ENCODE measurements at places on chromosomes 12 and 14. TPM values are rescaled to one million over a fixed set of nuclear protein-coding genes. Genes with fewer than 3 reads are reported as not detected.
A peak's percentile ranks its signal among the peaks of the same experiment; 100 is the strongest.

Gene NOS1
- total RNA-seq = not detected

Gene HOXC10
- total RNA-seq = not detected

- no peaks in the 10 kb centered on the region for H3K27me3 ChIP-seq
- no peak for DNase-seq
- peaks cover 28% of the 10 kb centered on the region for H3K4me1 ChIP-seq
- peak overlapping the region; percentile 55 for H3K4me3 ChIP-seq
- no peaks in the 10 kb centered on the region for H3K36me3 ChIP-seq
Measured at GRCh38 chr12:66708704-66709456, 30.0 kb upstream of the GRIP1 start.

- H3K36me3 ChIP-seq = peaks cover 15% of the 10 kb centered on the region
- peaks cover 79% of the 10 kb centered on the region for H3K4me1 ChIP-seq
- no peak overlapping the region for H3K4me3 ChIP-seq
- peak overlapping the region; percentile 16 for H3K27ac ChIP-seq
- DNase-seq = no peak
Measured at GRCh38 chr14:24238123-24238522, 4.3 kb downstream of the TINF2 start.

- H3K27me3 ChIP-seq = peaks cover 72% of the 10 kb centered on the region
- H3K4me3 ChIP-seq = no peak overlapping the region
- no peaks in the 10 kb centered on the region for H3K36me3 ChIP-seq
- DNase-seq = no peak
- no peaks in the 10 kb centered on the region for H3K4me1 ChIP-seq
- no peak overlapping the region for H3K27ac ChIP-seq
Measured at GRCh38 chr12:53765891-53766290, 14.1 kb upstream of the CISTR start.

GRCh38 chr12:116955382-116956021 is 44.8 kb downstream of the FBXW8 start:
- no peak overlapping the region for H3K27ac ChIP-seq
- no peak for DNase-seq
- no peaks in the 10 kb centered on the region for H3K36me3 ChIP-seq
- H3K27me3 ChIP-seq = no peaks in the 10 kb centered on the region

DNA sequence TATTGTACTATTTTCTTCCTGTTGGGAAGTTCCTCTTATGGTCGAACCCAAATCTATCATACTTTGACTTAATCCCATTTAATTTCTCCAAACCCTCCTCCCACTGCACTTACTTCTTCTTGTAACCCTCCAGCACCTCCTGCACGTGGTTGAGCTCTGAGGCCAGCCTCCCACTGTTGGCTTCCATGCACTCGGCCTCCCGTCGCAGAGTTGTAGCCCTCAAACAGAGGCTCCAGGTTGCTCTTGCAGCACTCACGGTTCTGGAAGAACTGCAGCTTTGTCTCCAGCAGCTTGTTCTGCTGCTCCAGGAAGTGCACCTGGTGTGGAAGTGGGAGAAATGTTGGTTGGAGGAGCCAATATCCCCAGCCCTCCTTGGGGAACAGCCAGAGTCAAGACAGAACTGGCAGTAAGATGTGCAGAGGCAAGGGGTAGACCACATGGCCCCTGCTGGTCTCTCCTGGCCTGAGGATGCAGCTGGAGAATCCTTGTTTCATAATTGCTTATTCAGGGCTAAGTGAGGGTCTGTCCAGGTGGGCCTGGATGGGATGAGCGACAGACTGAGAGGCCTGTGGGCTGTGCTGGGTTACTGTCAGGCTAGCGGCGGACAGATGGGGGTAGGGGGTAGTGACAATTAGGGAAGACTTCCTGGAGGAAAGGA is 18.4 kb upstream of the KRT86 start:
- H3K4me1 ChIP-seq = peaks cover 21% of the 10 kb centered on the region
- no peak overlapping the region for H3K27ac ChIP-seq

GRCh38 chr12:116646901-116647300 is 87.7 kb downstream of the MAP1LC3B2 start:
- no peak overlapping the region for H3K27ac ChIP-seq
- no peak for DNase-seq
- H3K4me3 ChIP-seq = no peak overlapping the region
- H3K36me3 ChIP-seq = no peaks in the 10 kb centered on the region

DNA sequence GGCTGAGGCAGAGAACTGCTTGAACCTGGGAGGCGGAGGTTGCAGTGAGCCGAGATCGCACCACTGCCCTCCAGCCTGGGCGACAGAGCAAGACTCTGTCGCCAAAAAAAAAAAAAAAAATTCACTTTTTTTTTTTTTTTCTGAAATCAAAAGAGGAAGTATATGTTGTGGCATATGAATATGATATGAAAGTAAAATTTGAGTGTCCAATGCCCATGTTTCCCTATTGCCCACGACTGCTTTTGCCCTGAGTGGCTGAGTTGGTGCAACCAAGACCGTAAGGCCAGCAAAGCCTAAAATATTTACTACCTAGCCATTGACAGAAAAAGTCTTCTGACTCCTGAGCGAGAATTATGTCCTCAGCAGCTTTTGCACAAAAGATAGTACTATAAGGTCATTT is 101.7 kb upstream of the PARP11 start:
- H3K36me3 ChIP-seq = peaks cover 2% of the 10 kb centered on the region
- H3K4me1 ChIP-seq = peaks cover 80% of the 10 kb centered on the region
- H3K4me3 ChIP-seq = peak overlapping the region; percentile 64
- no peak for DNase-seq
- H3K27ac ChIP-seq = no peak overlapping the region

DNA sequence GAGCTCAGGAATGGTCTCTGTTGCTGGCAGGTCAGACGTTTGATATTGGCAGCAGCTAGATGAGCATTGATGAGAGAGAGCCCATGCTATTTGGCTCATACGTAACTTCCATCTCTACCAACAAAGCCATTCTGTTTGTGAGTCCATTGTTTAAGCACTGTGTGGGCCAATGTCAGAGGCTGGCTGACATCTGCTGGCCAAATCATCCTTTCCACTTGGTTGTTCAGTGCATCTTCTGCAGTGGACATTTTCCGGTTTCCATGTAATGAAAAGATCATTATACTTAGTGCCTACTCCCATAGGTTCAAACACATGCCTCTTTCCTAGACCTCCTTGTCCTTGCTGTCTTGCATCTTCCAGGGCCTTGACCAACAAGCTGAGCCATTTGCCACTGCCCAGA is 59.2 kb downstream of the IFT81 start:
- H3K27me3 ChIP-seq = no peaks in the 10 kb centered on the region
- no peak for DNase-seq
- no peaks in the 10 kb centered on the region for H3K4me1 ChIP-seq
- H3K36me3 ChIP-seq = peaks cover 8% of the 10 kb centered on the region

DNA sequence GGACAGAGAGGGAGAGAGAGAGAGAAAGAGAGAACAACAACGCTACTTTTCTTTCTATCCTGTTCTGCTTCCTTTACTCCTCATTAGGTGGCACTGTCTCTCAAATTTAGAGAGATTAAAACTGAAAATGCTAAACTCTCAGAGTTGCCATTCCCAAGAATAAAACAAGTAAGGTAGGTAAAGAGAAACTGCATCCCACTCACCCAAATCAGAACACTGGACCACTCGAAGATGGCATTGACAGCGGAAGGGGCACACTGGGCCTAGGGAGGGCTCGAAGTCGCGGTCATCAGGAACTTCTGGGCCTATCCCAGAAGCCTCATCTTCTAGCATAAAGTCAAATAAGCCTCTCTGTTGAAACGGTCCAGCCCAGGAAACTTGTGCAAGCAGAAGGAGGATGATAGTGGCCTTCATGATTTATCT is 4.5 kb downstream of the DCN start:
- H3K4me1 ChIP-seq = no peaks in the 10 kb centered on the region
- H3K27ac ChIP-seq = no peak overlapping the region
- no peaks in the 10 kb centered on the region for H3K27me3 ChIP-seq
- H3K4me3 ChIP-seq = no peak overlapping the region
- no peaks in the 10 kb centered on the region for H3K36me3 ChIP-seq
- no peak for DNase-seq

DNA sequence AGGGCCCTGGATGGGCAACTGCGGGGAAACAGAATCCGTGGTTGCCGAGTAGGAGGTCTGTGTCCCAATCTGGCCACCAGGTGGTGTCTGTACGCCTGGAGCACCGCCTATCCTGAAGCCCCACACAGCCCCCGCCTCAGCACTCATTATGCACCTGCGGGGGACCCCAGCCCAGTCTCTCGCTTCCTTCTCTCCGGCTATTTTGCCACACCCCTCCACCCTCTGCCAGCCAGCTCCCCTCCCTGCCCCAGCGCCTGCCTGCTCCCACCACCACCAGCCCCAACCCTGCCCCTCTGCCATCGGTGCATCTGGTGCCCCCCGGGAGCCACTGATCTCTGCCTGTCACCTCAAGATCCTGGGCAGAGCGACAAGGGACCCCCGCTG is 2.2 kb upstream of the NXPH4 start:
- DNase-seq = peak; percentile 77
- H3K4me3 ChIP-seq = peak overlapping the region; percentile 46
- no peaks in the 10 kb centered on the region for H3K36me3 ChIP-seq
- peaks cover 32% of the 10 kb centered on the region for H3K4me1 ChIP-seq
- no peak overlapping the region for H3K27ac ChIP-seq
- peaks cover 53% of the 10 kb centered on the region for H3K27me3 ChIP-seq

DNA sequence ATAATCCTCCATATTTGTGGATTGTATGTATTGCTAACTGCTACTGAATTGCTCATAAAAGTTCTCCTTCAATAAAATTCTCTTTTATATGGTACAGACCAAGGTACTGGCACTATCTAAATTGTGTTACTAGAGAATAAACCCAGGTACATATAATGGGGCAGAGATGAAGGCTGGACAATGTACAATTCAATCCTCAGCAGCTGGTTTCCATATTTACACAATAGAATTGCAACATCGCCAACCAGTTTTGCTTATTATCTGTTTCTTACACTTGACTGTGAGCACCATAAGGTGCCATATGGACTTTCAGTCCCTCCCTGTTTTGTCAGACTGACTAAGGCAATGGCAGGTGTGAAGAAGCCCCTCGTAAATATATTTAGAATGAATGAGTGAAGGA is 18.1 kb downstream of the KITLG start:
- no peaks in the 10 kb centered on the region for H3K27me3 ChIP-seq
- H3K36me3 ChIP-seq = no peaks in the 10 kb centered on the region
- H3K4me1 ChIP-seq = no peaks in the 10 kb centered on the region
- no peak overlapping the region for H3K27ac ChIP-seq
- DNase-seq = no peak
- H3K4me3 ChIP-seq = no peak overlapping the region

DNA sequence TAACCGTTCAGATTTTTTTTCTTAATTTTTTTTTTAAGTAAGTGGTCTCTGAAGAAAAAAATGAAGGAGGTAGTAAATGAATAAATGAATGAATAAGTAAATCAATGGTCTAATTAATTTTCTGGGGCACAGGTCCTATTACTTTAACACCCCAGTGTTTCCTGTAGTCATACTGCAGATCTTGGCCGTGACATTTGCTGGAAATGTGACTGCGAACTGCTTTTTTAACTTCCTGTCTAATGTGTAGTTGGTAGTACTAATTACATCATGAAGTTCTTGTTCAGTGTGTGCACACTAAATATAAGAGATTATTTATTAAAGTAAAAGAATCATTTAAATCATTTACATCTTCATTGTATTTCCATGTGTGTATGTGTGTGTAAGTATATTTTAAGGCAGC is 45.4 kb downstream of the AEBP2 start:
- H3K4me1 ChIP-seq = peaks cover 72% of the 10 kb centered on the region
- peak overlapping the region; percentile 47 for H3K27ac ChIP-seq
- H3K4me3 ChIP-seq = peak overlapping the region; percentile 7
- H3K27me3 ChIP-seq = no peaks in the 10 kb centered on the region
- H3K36me3 ChIP-seq = peaks cover 14% of the 10 kb centered on the region

GRCh38 chr12:6076776-6077691 is 47.4 kb downstream of the VWF start:
- no peaks in the 10 kb centered on the region for H3K36me3 ChIP-seq
- peaks cover 17% of the 10 kb centered on the region for H3K4me1 ChIP-seq
- no peak overlapping the region for H3K4me3 ChIP-seq

DNA sequence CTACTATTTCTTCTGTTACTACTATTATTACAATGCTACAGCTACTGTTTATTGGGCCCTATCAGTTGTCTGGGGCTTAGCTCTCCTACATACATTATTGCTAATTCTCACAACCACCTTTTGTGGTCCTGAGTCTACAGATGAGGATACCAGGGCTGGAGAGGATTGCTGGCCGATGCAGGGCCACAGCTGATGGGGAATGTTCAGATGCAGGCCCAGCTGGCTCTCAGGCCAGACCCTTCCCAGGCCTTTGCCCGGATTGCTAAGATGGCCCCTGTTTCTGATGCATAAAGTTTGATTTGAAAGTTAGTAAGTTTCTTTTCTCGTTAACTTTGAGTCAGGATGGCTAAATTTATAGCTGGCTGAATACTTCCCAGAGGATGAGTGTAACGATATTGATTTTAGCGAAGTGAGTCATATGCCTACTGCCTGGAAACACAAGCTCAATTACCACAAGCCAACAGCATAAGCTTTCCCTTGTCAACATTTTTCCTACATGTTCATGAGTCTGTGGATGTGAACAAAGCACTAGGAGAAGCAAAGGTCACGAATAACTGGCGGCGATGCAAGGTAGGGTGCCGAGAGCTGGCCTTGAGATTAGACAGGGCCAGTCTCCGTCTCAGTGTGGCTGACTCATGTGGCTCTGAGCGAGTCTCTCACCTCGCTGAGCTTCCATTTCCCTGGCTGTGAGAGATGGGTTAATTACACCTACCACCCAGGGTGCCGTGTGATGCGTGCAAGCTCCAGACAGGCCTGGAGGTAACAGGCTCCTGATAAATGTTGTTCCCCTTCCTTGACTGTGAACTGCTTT is 111.0 kb downstream of the BEGAIN start:
- H3K27ac ChIP-seq = no peak overlapping the region
- no peak for DNase-seq
- H3K4me3 ChIP-seq = no peak overlapping the region
- H3K36me3 ChIP-seq = no peaks in the 10 kb centered on the region

DNA sequence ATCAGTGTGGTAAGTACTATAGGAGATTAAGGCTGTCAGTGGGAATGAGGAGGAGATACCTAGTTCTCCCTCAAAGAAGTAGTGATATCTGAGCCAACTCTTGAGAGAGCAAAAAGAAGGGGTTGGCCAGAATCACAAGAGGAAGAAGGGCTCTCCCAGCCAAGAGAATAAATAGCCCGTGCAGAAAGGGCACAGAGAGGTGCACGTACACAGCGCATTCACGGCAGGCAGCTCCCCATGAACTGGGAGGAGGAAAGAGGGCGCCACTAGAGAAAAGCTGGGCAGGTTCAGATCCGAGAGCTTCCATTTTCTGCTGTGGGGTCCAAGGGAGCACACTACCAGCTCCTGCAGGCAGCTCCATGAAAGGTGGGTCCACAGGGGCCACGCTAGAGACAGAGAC is 59.9 kb downstream of the PPP2R5E start:
- no peaks in the 10 kb centered on the region for H3K36me3 ChIP-seq
- no peak overlapping the region for H3K27ac ChIP-seq
- no peaks in the 10 kb centered on the region for H3K27me3 ChIP-seq

- no peaks in the 10 kb centered on the region for H3K36me3 ChIP-seq
- no peak overlapping the region for H3K4me3 ChIP-seq
- no peaks in the 10 kb centered on the region for H3K27me3 ChIP-seq
- H3K4me1 ChIP-seq = no peaks in the 10 kb centered on the region
Measured at GRCh38 chr12:43008953-43009845, 419.7 kb upstream of the PRICKLE1 start.

GRCh38 chr12:71469258-71469750 is 29.7 kb downstream of the LGR5 start:
- H3K4me1 ChIP-seq = no peaks in the 10 kb centered on the region
- no peak overlapping the region for H3K27ac ChIP-seq
- H3K4me3 ChIP-seq = no peak overlapping the region
- H3K27me3 ChIP-seq = peaks cover 12% of the 10 kb centered on the region
- no peak for DNase-seq
- H3K36me3 ChIP-seq = no peaks in the 10 kb centered on the region

Gene KLHL33
- total RNA-seq = 0.29 TPM

All from activated T-cell treated with anti-CD3 and anti-CD28 coated beads, Interleukin-2, amount 50 U/mL, for 72 hours (primary cell).